ENCODE measurements at places on chromosomes 7 and 10. TPM values are rescaled to one million over a fixed set of nuclear protein-coding genes. Genes with fewer than 3 reads are reported as not detected.

WIPF3 gene
- 0.08 TPM for total RNA-seq

TWIST1 gene
- total RNA-seq: not detected

SMNDC1 gene
- total RNA-seq: 50.4 TPM

CACNA2D1 gene
- total RNA-seq: not detected

PRSS37 gene
- total RNA-seq: not detected

- no peak for DNase-seq
- peaks cover 20% of the 10 kb centered on the region for H3K4me1 ChIP-seq
Measured at GRCh38 chr7:157000741-157001653, 9.5 kb downstream of the MNX1 start.

GRCh38 chr7:92783260-92784201 is 52.8 kb downstream of the CDK6 start:
- peak overlapping the region; percentile 22 for H3K27ac ChIP-seq
- H3K4me1 ChIP-seq: peaks cover 33% of the 10 kb centered on the region
- no peak for DNase-seq
- no peak overlapping the region for H3K4me3 ChIP-seq
- peaks cover 1% of the 10 kb centered on the region for H3K36me3 ChIP-seq
- no peaks in the 10 kb centered on the region for H3K27me3 ChIP-seq

DNA sequence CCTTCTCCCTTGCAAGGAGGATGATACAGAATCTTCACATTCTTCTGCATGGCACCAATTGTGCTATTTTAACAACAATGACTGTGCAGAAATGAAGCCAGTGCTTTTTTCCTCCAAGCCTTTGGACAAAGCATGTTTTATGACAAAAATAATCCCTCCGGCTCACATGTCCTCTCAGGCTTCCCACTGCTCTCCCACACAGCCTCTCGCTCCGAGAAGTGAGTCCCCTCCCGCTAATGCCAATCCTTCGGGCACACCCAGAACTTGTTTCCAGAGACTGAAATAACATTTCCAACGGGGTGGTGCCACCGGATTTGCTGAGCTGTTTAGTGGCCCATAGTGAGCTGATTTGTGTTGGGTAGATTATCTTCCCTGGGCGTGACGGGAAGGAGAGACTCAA is 35.8 kb downstream of the RBM17 start:
- no peak overlapping the region for H3K4me3 ChIP-seq
- peaks cover 2% of the 10 kb centered on the region for H3K36me3 ChIP-seq
- H3K4me1 ChIP-seq: peaks cover 27% of the 10 kb centered on the region
- H3K27ac ChIP-seq: no peak overlapping the region
- no peaks in the 10 kb centered on the region for H3K27me3 ChIP-seq

DNA sequence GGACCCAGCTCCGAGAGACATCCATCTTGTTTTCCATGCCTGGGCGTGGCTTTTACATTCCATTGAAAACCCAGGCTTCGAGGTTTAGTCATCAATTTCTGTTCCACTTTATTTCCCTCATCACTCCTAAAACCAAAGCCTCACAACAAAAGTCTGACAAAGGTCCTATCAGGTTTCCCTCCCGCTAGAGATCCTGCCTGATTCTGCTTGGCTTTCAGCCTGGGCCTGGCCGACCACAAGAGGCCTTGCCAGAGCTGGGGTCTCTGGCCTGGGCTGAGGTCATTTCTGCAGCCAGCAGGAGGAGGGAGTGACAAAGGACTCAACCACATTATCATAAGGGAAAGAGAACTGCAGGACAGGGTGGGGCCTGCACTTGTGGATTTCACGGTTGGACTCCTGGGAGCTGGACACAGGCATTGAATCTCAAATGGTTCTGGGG is 167.0 kb downstream of the FANK1 start:
- no peaks in the 10 kb centered on the region for H3K4me1 ChIP-seq
- DNase-seq: no peak
- H3K36me3 ChIP-seq: no peaks in the 10 kb centered on the region
- H3K27ac ChIP-seq: no peak overlapping the region
- no peak overlapping the region for H3K4me3 ChIP-seq

- no peak overlapping the region for H3K27ac ChIP-seq
- peaks cover 14% of the 10 kb centered on the region for H3K27me3 ChIP-seq
- peaks cover 6% of the 10 kb centered on the region for H3K4me1 ChIP-seq
- no peak for DNase-seq
- H3K4me3 ChIP-seq: no peak overlapping the region
- H3K36me3 ChIP-seq: peaks cover 6% of the 10 kb centered on the region
Measured at GRCh38 chr10:62517252-62517651, 143.1 kb downstream of the ZNF365 start.

All from T-helper 17 cell (primary cell).